CMK (cell line): ENCODE measurements at places on chromosomes 13 and 19.

GRCh38 chr13:97423300-97424045, 10.5 kb upstream of the RAP2A start:
- DNase-seq = no peak

- no peak for DNase-seq
Measured at GRCh38 chr19:13098277-13099072, 4.2 kb downstream of the LYL1 start.

DNA sequence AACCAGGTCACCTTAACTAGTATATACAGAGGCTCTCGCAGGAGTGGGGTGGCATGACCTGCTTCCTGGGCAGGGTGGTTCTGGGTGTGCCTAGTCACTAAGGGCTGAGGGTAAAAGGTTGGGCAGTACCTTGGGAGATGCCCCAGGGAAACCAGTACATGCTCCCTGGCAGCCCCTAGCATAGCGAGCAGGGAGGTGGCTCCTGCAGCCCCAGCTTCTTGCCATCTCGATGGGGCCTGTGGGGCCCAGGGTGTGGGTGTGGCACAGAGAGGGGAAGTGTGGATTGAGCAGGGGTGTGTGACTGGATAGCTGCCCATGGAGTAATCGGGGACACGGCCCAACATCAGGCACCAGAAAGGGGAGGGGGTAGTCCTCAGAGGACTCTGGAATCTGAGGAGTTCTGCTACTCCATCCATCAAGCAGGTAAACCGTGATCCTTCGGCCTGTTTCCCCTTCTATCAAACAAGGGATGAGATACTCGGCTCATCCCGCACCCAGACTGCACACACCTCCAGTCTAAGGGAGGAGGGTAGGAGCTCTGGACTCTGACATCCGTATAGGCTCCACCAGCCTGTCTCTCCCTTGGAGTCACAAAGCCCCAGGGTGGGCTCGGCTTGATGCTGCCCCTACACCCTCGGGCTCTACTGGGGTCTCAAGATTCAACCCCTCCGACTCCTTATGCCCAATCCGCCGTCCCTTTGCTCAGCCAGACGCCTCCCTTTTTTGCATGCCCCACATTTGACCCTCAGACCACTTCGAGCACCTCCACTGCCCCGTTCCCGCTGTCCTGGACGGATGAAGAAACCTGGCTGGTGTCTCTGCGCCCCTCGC, 1.1 kb downstream of the ZBTB45 start:
- DNase-seq = no peak

DNA sequence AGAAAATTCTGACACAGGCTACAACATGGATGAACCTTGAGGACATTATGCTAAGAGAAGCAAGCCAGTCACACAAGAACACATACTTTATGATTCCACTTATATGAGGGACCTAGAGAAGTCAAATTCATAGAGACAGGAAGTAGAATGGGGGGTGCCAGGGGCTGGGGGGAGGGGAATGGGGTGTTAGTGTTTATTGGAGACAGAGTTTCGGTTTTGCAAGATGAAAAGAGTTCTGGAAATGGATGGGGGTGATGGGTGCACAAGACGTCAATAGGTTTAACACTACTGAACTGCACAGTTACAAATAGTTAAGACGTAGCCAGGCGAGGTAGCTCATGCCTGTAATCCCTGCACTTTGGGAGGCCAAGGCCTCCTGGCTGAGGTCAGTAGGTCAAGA, 3.5 kb upstream of the ZNF787 start:
- no peak for DNase-seq

- no peak for DNase-seq
Measured at GRCh38 chr13:101785858-101786257, 333.4 kb downstream of the ITGBL1 start.

DNA sequence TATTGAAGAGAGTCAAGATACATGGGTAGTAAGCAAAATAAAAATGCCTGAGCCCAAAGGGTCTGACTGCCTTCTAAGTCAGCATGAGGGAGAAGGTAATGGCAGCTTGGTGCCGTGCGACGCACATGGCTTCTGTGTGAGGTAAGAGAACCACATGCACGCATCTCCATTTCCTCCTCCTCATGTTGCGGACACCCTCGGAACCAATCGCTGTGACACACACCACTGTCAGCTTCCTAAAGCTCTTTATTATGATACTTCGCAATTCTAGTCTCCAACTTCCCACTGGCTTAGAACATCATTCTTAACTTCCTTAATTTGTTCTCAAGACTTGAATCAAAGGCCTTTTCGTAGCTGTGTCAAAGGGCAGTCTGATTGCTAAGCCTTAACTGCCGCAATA, 170.1 kb downstream of the OXGR1 start:
- DNase-seq = no peak

DNA sequence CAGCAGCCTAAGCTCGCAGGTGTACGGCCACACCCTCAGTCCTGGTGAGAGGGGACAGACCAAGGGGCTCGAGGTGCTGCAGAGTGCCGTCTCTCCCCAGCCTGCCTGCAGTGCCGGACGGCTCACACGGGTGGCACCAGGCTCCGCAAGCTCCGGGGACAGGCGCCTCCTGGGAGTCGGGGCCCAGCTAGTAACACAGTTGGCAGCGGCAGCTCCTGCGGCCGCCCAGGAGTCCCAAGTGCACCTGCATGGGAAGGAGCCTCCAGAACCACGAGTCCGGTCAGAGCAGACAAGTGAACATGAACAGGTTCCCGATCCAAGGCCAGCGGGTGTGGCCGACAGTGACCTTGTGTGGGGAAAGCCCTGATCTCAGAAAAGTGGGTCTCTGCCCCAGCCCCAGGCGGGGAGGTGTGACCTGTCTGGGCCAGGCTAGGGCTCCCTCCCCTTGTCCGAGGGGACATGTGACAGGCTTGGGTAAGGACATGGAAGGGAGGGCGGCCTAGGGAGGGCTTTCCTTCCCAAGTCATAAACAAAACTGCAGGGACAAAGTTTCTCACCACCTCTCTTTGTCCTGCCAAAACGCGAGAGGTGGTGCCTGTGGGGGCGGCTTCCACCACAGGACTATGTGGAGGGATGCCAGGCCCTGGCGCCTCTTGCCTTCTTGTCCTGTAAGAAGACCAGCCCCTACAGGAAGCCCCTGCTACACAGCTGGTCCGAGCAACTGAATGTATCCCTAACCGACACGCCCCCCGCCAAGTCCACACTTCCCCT, 46.5 kb downstream of the MLLT1 start:
- DNase-seq = no peak

- no peak for DNase-seq
Measured at GRCh38 chr19:4456843-4457653, 546 bp downstream of the UBXN6 start.
